ENCODE measurements at places on chromosomes 6 and 20.

DNA sequence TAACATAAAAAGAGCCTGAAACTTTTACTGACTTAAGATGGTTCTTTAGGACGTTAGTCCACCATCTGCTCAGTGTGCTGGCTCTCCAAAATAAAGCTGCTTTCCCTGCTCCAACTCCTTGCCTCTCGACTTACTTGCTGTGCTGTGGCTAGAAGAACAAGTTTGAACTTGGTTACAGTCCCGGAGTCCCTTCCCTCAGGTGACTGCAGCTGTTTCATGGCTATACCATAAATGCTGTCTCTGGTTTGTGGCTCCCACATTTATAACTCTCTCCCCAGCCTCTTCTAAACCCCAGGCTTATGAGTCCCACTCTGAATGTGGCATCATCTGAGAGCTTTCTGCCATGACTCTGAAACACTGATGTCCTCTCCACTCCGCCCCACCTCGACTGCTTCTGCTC, 306.4 kb upstream of the PRND start:
- no peak for DNase-seq

- DNase-seq = no peak
These were observed 250.5 kb downstream of the UTRN start for GRCh38 chr6:144535630-144536029.

DNA sequence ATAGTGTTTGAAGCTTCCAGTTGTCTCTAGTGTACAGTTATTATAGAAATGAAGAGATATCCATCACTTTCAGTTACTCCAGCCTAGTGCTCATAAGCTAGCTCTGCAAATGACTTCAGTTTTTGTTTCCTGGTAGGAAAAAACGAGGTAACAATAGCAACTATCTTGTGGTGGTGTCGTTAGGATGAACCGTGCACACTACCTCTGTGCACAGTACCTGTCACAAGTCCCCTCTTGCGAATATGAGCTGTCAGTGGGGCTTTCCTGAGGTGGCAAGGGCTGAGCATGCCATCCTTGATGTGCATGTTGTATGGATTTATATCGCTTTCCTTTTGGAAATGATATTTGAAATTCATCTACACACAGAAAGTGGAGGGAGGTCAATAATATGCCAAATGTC, 151.8 kb downstream of the ARID1B start:
- DNase-seq = no peak

DNA sequence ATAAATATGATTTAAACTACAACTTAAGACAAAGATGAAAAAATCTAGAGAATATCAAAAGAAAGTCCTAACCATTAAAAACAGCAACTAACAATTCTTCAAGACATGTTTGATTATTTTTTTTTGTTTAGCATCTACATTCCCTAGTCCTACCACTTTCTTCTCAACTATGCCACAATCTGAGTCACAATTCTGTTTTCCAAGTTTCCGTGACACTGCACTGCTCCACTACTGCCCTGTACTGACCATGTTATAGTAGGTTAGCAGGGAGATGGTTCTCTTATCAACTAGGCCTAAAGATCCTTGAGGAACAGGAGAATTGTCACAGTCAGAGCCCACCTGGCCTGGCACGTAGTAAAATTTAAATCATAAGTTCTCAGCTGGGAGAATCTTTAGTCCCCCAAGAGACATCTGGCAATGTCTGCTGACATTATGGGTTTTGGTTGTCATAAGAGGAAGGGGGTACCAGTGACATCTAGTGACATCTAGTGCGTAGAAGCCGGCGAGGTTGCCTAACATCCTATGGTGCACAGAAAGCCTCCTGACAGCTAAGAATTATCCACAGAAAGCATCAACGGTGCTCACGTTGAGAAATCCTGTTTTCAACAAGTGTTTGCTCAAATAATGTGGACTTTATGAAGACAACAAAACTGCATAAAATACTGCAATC, 100.5 kb downstream of the PDE10A start:
- no peak for DNase-seq

- no peak for DNase-seq
These were observed 18.3 kb downstream of the RNF8 start for GRCh38 chr6:37372116-37372515.

- no peak for DNase-seq
These were observed 28.7 kb downstream of the SAYSD1 start for GRCh38 chr6:39086294-39086693.

GRCh38 chr6:44851176-44851575, 463.7 kb downstream of the CDC5L start:
- no peak for DNase-seq

GRCh38 chr20:32655903-32656512, 17.7 kb downstream of the C20orf203 start:
- no peak for DNase-seq

GRCh38 chr6:55882718-55883569, 7.6 kb upstream of the BMP5 start:
- no peak for DNase-seq

- DNase-seq = no peak
These were observed 114.3 kb upstream of the TMEM181 start for GRCh38 chr6:158445426-158446085.

DNA sequence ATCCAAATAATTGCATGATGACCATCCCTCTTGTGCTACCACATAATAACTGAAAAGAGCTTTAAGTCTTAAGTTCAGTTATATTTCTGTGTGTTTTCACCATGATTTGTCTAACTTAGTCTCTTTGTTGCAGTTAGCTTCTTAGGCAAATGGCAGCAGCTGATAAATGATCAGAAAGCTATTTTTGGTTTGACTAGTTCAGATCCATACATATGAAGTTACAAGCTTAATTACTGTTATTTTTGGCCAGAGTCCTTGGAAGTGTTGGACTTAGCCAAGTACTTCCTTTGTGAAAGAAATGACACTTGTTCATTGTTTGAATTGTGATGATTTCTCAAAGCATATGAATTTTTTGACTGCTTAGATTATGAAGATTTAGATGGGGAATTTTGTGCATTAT, 54.2 kb downstream of the HIVEP1 start:
- DNase-seq = no peak

DNA sequence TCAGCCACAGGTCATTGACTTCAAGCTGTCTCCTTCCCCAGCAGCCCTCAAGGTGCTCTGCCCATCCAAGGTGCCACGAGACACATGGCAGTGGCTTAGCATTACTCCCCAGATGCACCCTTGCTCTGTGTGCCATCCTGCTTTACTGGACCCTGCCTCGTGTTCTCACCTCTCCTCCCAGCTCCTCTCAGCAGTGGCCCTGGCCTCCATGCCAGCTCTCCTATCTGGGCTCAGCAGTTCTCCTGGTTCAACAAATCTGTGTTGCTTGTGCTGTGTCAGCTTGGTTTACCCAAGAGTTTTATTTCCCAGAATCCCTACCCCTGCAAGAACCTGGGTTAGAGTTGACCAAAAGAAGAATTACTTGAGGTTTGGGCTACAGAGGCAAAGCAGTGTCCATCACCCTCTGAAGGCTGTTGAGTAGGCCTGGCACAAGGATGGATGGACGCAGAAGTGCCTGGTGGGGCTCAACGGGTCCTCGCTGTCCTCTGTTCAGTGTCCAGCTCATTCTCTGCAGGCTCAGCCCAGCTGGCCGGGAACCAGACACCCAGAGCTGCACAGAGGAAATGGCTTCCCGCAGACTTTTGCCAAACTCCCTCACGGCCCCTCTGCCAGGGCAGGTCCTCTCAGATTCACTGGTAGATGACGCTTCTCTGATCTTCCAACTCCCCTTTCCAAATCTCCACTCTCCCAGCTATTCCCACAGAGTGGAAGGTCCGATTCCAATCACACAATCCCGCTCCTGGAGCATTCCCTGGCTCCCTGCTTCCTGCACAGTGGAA, 82.6 kb downstream of the FOXA2 start:
- no peak for DNase-seq

- DNase-seq = no peak
These were observed 30.5 kb upstream of the LYRM2 start for GRCh38 chr6:89669002-89669401.

- DNase-seq = no peak
These were observed 254.8 kb upstream of the STXBP5 start for GRCh38 chr6:146949425-146949824.

- DNase-seq = no peak
These were observed 34.4 kb downstream of the DSE start for GRCh38 chr6:116405138-116405537.

DNA sequence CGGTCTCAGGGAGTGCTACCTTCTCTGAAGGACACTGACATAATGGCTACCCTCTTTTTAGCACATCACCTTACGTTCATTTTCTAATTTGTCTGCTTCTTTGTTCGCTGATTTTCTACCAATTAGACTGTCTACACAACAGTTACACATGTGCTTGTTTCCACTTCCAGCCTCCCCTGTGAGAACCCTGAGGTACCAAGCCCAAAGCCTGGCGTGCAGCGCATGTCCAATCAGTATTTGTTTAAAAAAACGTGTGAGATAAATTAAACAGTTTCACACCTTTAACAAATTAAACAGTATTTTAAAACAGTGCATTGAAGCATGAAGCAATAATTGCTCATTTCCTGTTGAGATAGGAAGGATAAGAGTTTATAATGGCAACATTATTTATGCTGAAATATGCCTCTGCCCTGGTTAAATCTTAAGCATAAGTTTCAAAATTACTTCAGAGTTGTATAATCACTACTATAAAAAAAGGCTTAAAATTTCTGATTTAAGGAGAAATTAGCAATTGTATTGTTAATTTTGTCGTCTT, 88.9 kb downstream of the MAP3K5 start:
- DNase-seq = no peak

DNA sequence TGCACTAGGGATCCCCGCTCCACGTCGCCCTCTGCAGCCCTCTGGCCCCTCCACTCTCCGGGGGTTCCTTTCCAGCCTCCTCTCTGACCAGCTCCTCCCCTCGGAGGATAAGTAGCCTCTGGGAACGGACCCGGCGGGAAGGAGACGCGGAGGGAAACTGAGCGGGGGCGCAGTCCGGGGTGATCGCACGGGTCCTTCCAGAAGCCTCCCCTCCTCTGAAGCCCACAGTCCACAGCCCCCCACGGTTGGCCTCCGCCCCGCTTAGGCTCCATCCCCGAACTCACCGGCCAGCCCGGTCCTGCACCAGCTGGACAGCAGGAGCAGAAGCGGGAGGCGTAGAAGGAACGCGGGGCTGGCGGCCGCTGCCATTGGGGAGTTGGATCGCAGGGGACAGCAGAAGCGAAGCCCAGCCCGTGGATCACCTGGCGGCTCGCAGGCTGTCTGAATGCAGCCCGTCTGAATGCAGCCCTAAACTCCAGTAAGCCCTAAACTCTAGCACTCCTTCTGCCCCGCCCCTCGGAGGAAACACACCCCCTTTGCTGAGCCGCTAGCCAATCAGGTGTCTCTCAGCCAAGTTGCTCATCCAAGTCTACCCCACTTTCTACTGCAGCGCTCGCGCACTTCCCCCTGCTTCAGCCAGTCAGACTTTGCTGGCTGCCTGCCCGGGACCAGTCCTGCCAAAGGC, at the start of gene RAET1G:
Gene RAET1G (minus strand): TSS at position 480 of the 685 bp plus-strand sequence. CDS start 111 bp downstream, at position 369.
- DNase-seq = peak; percentile 80

DNA sequence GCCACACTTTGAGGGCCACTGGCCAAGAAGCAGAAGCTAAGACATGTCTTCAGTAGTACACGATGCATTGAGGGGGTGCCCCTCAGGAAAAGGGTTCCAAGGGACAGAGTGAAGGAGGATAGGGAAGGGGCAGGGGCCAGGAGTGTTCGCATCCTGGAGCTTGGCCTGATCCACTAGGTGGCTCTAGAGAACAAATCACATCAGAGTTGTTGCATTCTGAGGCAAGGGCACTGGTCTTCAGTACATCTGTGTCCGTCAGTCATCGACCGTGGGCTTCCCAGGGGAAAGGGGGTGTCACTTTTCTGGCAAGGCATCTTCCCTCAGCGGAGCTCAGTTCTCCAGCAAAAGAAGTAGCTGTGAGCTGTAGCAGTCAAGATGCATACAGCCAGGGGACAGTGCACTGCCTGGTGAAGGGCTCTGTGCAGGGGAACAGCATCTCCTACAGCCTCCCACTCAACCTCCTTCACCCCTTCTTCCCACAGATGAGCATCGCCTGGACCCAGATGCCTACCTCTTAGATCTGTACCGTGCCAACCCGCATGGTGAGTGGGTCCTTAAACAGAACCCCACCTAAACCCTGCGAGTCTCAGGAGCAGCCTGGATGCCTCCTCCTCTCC, 47.8 kb downstream of the ARHGAP40 start:
- no peak for DNase-seq

GRCh38 chr6:170289951-170290295, 955 bp downstream of the DLL1 start:
- no peak for DNase-seq

DNA sequence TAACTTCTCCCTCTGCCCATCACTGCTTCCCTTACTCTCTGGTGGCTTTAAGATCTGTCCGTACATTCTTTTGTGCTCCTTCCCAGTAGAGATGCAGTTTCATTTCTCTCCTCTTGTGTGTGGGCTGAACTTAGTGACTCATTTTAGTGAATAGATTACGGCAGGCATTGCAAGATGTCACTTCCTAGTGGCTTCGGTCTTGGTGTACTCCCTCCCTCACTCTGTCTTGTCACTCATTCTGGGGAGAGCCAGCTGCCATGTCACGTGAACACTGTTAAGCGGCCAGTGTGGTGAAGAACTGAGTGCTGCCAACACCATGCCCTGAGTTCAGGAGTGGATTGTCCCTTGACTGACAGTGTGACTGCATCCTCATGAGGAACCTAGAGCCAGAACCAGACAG, 115.9 kb downstream of the OTOR start:
- no peak for DNase-seq

- no peak for DNase-seq
These were observed 656.7 kb downstream of the EPHA7 start for GRCh38 chr6:92762443-92763273.

DNA sequence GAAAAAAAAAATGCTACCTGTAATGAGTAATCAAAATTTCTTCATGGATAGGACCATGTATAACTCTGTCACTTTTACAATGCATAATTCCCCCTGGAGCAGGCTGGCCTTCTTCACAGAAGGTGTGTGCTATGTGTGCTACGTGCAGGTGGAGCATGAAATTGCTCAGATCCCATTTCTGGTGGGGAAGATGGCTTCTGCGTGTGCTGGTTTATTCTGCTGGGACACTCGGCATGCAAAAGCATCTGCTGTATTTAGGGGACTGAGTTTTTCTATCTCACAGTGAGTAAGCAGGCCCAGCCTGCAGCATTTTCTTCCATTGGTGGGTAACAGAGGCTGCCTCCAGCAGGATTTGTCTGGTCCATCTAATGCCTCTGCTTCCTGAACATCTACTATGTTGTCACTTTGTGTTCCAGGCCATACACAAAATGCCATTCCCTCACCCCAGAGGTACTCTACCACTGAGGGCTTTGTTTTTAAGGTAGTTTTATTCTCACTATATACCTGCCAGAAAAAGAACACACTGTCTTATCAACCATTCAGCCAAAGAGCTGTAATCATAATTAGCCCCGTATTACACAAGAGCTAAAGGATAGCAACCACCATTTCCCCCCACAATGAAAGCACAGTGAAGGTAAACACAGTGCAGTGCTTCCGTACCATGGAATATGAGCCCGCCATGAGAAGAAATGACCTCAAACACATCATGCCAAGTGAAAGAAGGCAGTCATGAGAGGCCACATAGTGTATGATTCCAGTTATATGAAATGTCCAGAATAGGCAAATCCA, 62.4 kb downstream of the SYNDIG1 start:
- no peak for DNase-seq

All from DMS 273 treated with DMSO at 0.1 percent for 48 hours (cell line).